ENCODE measurements at places on chromosomes 6 and 20.

- no peak for DNase-seq
Measured at GRCh38 chr20:62989201-62989601, 17.6 kb downstream of the BHLHE23 start.

- DNase-seq, result no peak
Measured at GRCh38 chr20:605237-605636, 4.9 kb downstream of the TCF15 start.

DNA sequence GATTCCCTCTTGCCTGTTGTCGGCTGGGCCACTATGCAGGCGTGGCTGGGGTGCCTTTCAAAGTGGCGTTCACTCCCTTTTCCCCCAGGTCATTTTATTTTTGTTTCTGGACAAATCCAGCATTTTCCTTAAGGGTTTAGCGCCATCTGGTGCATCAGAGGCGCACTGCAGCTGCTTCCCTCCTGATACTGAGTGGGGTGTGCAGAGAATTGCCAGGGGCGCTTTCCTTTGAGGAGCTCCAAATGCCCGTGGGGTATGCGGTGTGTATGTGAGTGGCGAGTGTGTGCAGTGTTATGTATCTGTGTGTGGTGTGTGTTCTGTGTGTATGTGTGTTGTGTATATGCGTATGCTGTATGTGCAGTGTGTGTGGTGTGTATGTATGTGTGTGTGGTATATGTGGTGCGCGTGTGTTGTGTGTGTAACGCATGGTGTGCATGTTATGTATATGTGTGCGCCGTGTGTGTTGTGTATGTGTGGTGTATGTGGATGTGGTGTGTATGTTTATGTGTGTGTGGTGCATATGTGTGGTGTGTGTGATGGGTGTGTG, 100.1 kb upstream of the AGPAT4 start:
- peak; percentile 48 for DNase-seq

DNA sequence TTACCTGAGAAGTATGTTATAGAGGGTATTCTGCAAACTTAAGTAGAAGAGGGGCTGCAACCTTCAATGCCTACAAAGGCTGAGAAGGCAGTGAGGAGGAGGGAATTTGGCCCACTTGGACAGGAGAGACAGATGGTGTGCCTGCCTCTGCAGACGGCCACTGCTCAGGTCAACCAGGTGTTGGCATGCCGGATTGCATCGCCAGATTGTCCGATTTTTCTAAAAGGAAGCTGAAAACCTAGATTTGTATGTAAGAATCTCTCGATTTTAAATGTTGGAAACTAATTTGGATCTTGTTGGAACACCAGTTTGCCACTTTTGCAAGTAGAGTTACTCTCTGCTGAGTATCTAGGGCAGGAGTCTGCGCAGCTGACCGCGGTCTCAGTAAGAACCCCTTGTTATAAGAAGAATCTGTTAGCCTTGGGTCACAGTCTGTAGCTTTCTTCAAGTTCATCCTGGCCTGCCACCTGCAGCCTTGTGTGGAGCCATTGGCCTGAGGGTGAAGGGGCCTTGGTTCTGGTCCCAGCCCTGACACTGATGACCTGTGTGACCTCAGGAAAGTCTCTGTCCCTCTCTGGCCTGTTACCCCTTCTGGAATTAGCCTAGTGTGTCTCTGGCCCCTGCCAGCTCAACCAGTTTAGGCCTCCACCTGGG, 54.4 kb downstream of the TGM2 start:
- DNase-seq, result no peak

DNA sequence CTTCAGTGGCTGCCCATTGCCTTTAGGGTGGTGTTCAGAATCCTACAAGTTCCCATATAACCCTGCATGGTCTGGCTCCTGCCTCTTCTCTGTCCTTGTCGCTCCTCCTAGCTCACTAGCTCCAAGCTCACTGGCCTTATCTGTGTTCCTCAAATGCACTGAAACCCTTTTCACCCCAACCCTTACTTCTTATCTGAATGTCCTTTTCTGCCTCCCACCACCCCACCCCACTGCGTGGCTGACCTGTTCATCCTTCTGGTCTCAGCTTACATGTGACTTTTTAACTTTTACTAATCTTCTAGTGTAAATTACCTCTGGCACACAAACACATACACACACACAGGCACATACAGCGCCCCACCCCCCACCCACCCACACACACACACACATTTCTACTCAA, 41.0 kb upstream of the GLP1R start:
- no peak for DNase-seq

DNA sequence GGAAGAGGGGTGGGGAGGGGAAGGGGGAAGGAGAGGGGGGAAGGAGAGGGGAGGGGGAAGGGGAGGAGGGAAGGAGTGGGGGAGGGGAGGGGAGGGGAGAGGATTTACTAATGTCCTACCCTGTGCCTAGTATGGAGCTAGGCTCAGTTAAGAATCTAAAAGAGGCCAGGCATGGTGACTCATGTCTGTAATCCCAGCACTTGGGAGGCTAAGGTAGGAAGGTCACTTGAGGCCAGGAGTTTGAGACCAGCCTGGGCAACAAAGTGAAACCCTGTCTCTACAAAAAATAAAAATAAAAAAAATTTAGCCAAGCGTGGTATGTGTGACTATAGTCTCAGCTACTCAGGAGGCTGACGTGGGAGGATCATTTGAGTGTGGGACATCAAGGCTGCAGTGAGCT, 13.0 kb downstream of the UBE2J1 start:
- DNase-seq, result no peak

DNA sequence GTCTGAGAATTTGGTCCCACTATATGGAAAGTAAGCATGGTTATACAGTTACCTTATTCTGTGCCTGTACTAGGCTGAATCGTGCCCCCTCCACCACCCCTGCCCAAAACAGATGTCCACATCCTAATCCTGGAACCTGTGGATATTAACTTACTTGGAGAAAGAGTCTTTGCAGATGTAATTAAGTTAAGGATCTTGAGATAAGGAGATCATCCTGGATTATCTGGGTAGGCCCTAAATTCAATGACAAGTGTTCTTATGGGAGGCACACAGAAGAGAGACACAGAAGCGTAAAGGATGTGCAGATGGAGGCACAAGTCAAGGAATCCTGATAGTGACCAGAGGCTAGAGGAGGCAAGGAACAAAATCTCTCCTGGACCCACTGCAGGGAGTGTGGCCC, 116.7 kb upstream of the MAN1A1 start:
- no peak for DNase-seq

- DNase-seq, result no peak
Measured at GRCh38 chr6:157224951-157225574, 98.3 kb downstream of the TMEM242 start.

DNA sequence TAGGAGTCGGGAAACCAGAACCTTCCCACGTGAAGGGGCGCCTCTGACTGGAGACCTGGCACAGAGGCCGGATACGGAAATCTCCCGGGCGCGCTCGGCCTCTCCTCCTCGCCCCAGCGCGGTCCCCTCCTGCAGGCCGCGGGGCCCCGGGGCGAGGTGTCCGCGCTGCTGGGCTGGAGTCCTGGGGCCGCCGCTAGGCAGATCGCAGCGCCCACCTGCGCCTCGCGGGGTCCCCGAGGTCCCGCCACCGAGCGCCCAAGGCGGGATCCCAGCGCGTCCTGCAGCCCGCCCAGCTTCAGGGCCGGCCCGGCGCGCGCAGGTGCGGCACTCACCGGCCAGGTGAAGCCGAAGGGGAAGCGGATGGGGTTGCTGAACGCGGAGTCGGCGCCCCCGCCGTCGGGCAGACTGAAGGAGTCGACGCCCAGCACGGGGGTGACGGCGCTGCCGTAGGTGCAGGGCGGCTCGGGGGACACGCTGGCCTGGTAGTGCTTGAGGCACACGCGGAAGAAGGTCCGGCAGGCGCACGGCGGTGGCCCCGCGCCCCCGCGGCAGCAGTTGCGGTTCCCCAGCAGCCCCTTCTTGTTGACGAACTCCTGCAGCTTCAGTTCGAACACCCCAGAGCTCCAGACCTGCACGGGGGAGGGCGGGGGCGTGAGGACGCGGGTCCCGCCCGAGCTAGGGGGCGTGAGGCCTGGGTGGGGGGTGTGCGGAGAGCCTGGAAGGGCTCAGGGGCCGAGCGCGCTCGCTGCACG, 1.5 kb downstream of the DLL1 start:
- DNase-seq, result no peak

DNA sequence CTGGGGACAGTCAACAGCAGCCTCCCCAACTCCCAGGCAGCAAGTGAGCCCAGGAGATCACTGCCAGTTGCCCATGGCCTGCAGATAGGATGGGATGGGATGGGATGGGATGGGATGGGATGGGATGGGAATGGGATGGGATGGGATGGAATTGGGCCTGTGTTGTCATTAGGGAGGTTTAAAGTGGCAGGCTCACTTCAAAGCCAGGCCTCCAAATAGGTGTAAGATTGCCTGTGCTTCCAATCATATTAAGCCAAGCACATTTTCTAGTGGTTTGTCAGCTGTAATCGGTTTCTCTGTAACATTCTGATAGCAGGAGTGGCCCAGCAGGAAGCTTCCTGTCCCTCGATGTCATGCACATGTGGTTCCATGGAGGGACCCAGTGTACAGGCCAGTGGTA, 82.7 kb upstream of the NXT1 start:
- DNase-seq, result no peak

DNA sequence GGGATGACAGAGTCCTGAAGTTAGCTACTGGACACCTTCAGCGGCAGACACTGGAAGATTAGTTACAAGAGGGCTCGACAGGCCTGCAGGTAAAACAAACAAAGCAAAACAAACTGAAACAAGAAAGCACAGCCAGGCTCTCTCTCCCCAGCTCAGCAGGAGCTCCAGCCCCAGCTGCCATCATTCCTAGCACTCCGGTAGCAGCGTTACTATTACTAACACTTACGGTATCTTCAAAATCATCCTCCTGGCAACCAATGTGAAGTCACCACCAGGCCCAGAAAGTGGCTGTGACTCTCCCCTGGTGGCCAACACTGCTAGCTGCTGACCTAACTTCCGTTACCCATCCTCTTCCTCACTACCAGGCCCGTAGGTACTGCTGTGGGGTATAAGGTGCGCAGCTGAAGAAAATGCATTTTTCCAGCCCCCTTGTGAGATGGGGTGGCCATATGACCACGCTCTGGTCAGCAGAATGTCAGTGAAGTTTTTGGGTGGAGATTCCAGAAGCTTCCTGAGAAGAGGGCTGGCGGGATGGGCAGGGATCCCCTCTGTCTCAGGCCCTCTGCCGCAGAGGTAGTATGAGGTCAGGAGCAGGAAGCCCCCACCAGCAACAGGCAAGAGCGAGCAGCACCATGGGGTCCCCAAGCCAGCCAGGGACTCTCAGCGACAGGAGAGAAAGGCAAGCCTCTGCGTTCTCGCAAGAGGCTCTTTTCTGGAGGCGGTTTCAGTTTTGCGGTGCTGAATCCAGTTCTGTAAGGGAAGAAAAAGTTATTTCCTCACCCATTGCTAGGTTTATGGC, 37.4 kb upstream of the TBXT start:
- DNase-seq, result no peak

- DNase-seq, result no peak
Measured at GRCh38 chr6:100457311-100457990, 7.3 kb downstream of the SIM1 start.

GRCh38 chr6:137989664-137990063, 117.6 kb downstream of the PERP start:
- DNase-seq, result no peak

DNA sequence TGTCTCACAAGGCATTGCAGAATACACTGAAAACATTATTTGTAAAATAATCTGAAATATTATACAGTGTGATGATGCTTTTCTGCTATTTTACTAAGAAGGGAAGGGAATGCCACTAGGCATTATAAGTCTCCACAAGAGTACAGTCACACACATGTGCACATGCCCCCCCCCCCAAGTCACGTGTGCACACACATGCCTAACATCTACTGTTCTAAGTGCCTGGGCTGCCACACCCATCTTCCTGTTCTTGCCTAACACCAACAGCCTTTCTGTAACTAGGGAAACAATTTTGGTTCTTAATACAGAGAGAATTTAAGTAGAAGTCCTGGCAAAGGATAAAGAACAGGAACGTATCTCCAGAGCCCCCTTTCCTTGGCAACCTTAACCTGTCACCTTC, 58.2 kb upstream of the BCLAF1 start:
- no peak for DNase-seq

- no peak for DNase-seq
Measured at GRCh38 chr6:50785921-50786320, 32.8 kb upstream of the TFAP2B start.

- DNase-seq, result no peak
Measured at GRCh38 chr20:57699395-57699794, 10.4 kb downstream of the PMEPA1 start.

DNA sequence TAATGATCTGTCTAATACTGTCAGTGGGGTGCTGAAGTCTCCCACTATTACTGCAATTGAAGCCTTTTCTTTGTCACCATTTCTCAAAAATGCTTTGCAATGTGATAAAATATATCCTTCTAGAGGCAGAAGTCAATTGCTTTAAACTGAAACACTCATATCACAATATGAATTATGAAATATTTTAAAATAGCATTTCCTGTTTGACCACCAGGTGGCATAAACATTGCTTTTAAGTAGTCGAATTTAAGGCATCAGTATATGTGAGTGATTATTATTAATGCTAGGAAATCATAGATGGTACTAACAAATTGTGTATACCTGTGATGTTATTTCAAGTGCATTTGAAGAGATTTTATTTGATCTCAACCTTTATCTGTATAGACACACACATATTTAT, 87.5 kb downstream of the MEI4 start:
- peak; percentile 61 for DNase-seq

DNA sequence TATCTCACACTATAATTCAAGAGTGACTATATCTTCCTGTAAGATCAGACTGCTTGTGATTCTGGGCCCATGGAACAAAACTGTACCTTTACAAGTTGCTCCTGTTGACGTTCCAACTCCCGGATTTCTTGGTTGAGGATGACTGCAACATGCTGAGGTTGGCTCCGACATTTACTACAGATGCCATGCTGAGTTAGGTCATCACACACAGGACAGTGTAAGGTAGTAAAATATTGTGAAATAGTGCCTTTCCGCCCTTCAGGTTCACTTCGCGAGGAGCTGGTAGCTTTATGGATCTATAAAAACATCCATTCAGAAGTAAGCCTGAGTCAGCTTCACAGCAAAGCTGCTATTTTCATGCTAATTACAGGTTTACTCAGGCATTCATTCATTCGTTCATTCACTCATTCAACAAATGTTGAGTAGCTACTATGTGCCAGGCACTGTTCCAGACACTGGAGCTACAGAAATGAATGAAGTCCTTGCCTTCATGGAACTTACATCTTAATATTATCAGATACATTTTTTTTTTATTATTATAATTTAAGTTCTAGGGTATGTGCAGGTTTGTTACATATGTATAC, 175.7 kb downstream of the REV3L start:
- DNase-seq, result no peak

- DNase-seq, result no peak
Measured at GRCh38 chr6:14638435-14638905, 520.9 kb downstream of the CD83 start.

- no peak for DNase-seq
Measured at GRCh38 chr6:72559067-72559466, 62.8 kb upstream of the KCNQ5 start.

DNA sequence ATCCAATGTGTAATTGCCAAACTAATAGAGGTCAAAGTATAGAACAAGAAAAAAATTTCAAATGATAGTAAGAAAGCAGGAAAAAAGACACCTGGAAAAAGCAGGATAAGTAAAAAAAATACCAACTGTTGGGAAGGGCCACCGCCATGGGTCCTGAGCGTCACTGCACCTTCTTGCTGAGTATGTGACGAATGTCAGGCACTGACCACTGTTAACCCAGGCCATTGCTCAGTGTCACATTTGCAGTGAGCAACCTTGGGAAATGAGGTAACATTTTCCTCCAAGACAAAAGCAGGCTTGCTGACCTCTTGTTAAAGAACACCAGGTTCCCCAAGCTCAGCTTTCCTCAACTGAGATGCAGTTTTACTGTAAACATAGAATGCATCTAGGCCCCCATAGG, 15.6 kb upstream of the RPS6KA2 start:
- no peak for DNase-seq

- DNase-seq, result no peak
Measured at GRCh38 chr6:137759624-137760023, 107.4 kb upstream of the TNFAIP3 start.

Data from RKO (cell line).